ENCODE measurements at places on chromosomes 1 and 21. TPM values are rescaled to one million over a fixed set of nuclear protein-coding genes. Genes with fewer than 3 reads are reported as not detected.
A peak's percentile ranks its signal among the peaks of the same experiment; 100 is the strongest.

ENAH gene
- 91.8 TPM for total RNA-seq

KCNA3 gene
- not detected for total RNA-seq

LMX1A gene
- not detected for total RNA-seq

KLHDC7A gene
- total RNA-seq: not detected

ASAP3 gene
- total RNA-seq: 21.9 TPM

ZMYND12 gene
- total RNA-seq: not detected

FNBP1L gene
- total RNA-seq: 23.0 TPM

KLHL21 gene
- 51.2 TPM for total RNA-seq

SNX7 gene
- total RNA-seq: 56.7 TPM

DENND2C gene
- 4.6 TPM for total RNA-seq

OR6K3 gene
- not detected for total RNA-seq

KCNJ6 gene
- 12.9 TPM for total RNA-seq

CHML gene
- total RNA-seq: 10.4 TPM

AGBL4 gene
- not detected for total RNA-seq

SLC16A4 gene
- total RNA-seq: 8.0 TPM

PGLYRP3 gene
- not detected for total RNA-seq

ZNF648 gene
- not detected for total RNA-seq

KIF17 gene
- total RNA-seq: 0.13 TPM

LCE2C gene
- total RNA-seq: not detected

GRCh38 chr21:27674041-27674615 lies 707.2 kb upstream of the ADAMTS5 start:
- DNase-seq: peak; percentile 89

- DNase-seq: peak; percentile 37
These were observed at the start of gene LPGAT1 for GRCh38 chr1:211830328-211831142. Gene LPGAT1, minus strand, starts transcription at chr1:211830763. Its CDS starts 1,467 bp downstream, at chr1:211829296.

DNA sequence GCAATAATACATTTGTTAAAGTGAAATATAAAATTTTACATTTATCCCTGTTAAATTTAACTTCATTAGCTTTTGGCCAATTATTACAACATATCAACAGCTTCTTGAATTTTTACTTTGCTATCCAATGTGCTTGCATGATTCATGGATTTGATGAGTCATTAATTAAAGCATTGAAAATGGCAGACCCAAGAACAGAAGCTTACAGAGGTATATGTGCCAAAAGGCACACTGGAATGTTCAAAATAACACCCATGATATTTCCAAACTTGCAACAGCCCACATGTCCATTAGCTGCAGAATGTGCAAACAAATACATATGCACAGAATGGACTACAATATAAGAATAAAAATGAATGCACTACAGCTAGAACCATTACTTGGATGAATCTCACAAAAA lies 76.4 kb upstream of the MAN1A2 start:
- DNase-seq: peak; percentile 6

GRCh38 chr1:73637264-73637663 lies 560.7 kb downstream of the LRRIQ3 start:
- DNase-seq: no peak

GRCh38 chr1:200483491-200484143 lies 73.8 kb upstream of the ZNF281 start:
- DNase-seq: peak; percentile 91

DNA sequence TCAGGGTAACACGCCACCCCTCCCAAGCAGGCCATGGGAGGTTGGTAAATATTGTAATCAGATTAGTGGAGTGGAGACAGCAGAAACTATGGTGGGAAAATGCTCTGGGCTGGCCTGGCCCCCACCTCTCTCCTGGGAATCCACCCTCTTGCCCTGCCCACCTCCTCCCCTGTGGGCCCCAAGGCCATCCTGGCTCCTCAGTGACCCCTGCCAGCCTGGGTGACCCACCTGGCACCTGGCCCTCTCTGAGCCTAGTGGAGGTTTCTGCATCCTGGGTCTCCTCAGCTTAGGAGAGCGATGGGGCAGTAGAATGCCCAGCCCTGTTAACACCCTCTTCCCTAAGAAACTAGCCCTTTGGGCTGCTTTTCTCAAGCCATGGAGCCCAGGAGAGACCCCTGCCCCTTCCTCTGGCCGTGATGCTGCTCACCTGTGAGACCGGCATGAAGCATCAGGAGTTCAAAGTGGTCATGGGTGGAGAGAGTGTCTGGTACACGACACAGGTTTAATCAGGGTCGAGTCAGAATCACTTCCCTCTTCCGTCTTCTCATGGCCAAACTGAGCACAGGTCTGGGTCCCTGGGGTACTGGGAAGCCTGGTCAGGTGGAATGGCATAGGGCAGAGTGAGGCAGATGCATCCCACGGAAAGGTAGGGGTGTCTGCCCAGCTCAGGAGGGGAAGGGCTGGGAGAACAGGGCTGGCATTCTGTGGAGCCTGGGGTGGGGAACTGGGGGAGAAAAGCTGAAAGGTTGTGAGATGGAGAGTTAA lies 10.7 kb upstream of the DMBX1 start:
- no peak for DNase-seq

DNA sequence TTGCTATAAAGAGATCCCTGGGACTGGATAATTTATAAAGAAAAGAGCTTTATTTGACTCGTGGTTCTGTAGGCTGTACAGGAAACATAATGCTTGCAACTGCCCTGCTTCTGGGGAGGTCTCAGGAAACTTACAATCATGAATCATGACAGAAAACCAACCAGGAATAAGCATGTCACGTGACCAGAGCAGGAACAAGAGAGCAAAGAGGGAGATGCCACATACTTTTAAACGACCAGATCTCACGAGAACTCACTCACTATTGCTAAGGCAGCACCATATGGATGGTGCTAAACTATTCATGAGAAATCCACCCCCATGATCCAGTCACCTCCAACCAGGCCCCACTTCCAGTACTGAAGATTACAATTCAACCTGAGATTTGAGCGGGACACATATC lies 49.8 kb upstream of the RCC1 start:
- DNase-seq: peak; percentile 71

DNA sequence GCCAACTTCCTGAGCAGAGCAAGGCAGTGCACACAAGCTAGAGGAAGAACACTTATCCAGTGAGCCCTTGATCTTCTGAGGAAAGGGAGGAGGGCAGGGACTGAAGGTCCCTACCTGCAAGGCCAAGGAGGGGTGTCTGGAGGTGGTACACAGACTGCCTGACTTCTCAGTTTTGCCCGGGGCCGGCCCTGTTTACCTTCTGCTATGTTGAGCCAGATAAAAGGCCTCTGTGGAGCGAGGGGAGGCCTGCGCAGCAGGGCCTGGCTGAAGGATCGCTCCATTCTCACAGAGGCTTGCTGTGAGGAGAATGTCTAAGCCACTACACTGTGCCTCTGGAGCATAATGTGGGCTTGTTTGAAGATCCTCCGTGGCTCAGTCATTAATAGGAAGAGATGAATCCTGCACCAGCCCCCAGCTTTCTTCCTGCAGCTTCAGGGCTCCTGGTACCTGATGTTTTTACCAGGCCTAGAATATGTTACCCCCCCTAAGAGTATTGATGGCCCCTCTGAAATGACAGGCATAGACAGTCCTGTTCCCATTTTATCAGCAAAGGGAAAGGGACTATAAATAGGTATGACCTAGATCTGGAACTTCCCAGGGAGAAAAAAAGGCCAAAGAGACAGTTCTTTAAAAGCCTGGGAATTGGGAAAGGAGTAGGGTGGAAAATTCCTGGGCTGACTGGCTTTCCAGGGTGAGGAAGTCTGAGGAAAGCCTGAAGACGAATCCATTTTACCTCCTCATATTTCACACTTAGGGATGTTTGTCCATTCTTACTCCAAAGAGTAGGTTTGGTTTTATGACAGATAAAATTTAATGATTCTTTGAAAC lies 4.7 kb downstream of the POGK start:
- no peak for DNase-seq

DNA sequence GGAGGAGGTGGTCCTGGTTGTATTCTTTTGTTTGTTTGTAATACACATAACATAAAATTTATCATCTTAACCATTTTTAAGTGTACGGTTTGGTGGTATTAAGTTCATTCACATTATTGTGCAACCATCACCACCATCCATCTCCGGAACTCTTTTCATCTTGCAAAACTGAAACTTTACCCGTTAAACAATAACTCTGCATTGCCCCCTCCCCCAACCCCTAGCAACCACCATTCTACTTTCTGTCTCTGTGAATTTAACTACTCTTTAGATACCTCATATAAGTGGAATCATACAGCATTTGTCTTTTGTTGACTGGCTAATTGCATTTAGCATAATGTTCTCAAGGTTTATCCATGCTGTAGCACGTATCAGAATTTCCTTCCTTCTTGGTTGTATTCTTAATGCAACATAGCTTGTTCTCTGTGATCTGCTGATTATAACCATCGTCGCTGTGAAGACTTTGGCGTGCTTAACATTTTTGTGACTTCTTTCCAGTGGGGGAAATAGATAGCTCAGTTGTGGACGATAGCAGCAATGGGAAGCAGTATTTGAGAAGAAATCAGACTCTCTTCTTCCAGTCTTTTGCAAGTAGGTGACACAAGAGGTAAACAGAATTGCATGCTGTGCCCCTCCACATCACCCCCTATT lies 117.5 kb upstream of the HOOK1 start:
- DNase-seq: peak; percentile 38

GRCh38 chr21:35096959-35097358 lies 47.9 kb upstream of the RUNX1 start:
- peak; percentile 73 for DNase-seq

DNA sequence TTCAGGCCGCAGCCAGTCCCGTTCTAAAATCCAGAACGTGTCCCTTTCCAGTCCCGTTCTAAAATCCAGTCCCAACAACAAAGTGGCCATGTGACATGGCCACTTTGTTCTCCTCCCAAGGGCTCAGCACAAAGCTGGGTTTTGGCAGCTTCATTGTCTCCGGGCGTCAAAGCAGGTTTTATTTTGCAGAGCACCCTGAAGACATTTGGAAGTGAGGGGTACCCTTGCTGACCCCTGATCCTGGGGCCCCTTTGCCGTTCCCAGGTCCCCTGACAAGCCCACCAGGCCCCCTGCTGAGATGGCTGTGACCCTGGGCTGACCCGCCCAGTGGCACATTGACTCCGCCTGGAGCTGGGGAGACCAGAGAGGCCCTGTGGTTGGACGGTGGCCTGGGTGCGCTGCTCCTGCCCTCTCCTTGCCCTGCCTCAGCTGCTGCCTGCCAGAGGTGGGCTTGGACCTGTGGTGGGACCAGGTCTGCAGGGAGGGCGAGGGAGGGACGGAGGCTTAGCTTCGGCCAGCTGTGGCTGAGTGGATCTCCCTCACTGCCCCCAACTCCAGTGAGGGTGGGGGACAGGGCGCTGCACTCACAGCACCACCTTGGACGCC lies 4.3 kb downstream of the PFKL start:
- no peak for DNase-seq

GRCh38 chr1:153262070-153262366 lies 2.5 kb downstream of the LORICRIN start:
- no peak for DNase-seq

DNA sequence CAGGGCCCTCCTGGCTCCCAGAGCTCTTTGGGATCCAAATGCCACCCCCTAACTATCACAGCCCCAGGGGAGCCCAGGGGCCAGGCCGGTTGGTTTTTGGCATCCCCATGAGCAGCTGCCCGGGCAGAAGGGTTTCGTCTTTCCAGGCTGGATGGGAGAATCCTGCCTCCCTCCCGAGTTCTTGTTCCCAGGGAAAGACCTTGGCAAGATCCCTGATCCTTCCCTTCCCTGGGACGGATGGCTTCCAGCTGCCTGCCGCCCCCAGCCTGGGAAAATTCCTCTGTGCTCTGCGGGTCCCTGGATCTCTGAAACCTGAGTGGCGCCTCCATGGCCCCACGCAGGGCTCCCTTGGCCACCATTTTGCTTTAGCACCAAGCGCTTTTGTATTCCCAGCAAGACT lies 55.6 kb downstream of the TAS1R2 start:
- no peak for DNase-seq

DNA sequence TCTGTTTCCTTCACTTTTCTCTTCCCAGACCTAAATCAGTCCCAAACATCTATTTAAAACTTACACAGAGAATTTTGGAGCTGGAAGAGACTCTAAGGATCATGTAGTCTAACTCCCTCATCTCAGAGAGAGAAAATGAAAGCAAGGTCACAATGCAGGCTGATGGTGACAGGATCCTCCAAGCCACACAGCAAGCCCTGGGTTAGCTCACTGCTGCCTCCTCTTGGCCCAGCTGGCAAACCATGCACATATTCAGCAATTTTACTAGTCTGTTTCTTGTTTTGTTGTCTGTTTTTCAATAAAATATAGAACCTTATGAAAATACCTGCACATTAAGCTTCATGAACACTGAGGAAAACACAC lies 27.7 kb upstream of the LY9 start:
- peak; percentile 32 for DNase-seq

GRCh38 chr1:37932759-37933158 lies 14.1 kb downstream of the INPP5B start:
- peak; percentile 98 for DNase-seq

GRCh38 chr1:61842863-61843514 lies 100.7 kb downstream of the PATJ start:
- DNase-seq: peak; percentile 4

GRCh38 chr1:89538361-89538760 lies 13.7 kb downstream of the LRRC8B start:
- DNase-seq: no peak

- peak; percentile 64 for DNase-seq
These were observed 23.8 kb downstream of the SEC16B start for GRCh38 chr1:177945943-177946650.

DNA sequence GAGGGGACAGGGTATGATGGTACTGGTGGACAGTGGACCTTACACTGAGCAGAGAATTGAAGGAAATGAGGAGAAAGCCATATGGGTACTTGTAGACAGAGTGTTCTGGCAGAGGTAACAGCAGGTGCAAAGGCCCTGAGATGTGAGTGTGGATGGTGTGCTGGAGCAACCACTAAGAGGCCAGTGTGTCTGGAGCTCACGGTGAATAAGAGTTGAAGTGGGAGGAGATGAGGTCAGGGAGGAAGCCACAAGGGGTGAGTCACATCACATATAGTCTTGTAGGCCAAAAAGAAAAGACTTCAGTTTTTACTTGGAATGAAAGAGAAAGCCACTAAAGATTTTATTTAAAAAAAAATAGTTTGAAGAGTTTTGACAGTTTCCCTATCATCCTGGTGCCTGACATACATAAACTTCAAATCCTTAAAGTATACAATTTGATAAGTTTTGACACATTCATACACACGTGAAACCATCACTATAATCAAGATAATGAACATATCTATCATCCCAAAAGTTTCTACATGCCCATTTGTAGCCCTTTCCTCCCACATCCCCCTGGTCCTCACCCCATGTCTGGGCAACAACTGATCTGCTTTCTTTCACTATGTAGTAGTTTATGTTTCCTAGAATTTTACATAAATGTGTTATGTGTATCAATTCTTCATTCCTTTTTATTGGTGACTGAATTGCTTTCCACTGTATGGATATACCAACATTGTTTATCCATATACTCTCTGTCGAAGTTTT lies 148.4 kb downstream of the GPATCH2 start:
- peak; percentile 93 for DNase-seq

DNA sequence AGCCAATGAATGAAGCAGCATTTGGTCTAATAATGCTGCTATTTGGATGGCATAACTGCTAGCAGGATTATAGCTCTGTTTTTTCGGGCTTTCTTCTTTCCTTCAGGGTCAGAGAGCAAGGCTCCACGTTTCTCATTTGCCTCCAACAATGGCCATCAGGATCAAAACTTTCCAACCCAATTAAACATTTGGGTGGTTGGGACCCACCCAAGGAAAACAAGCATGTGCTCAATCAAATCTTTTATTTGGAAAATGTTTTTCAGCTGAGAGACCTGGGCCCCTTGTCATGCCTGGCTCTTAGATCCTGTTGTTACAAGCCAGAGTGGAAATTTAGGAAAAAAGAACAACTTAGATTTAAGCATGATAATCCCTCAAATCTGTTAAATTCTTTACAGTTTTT lies 373.1 kb upstream of the USP24 start:
- DNase-seq: no peak

GRCh38 chr1:43315963-43316737 lies 15.4 kb downstream of the TIE1 start:
- no peak for DNase-seq

GRCh38 chr1:12600335-12600734 lies 17.7 kb downstream of the DHRS3 start:
- DNase-seq: no peak
